Upper lobe of left lung (tissue), 6 donors: ENCODE measurements at places on chromosomes 3 and 15. TPM values are rescaled to one million over a fixed set of nuclear protein-coding genes. Genes with fewer than 3 reads are reported as not detected.

TWF2 gene
- total RNA-seq, result 79.0 TPM

GRCh38 chr3:29215948-29216347, 64.9 kb upstream of the RBMS3 start:
- DNase-seq, result no peak

DNA sequence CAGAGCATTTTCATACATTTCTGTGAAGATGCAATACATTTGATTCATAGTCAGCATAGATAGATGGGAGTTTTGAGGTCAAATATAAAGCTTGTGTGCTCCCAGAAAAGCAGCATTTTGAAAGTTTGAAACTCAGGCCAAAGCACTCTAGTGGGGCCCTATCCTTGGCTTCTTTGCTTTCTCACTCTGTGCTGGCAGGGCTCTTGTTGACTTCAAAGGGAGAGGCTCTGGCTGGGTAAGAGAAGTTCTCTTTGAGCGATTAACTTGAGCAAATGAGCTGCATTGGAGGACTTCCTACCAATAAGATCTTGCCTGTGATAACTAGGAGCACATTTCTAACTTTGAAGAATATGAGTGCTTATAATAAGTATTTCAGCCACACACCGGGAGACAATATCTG, 214.0 kb upstream of the RARB start:
- no peak for DNase-seq

EFCAB12 gene
- total RNA-seq, result 0.72 TPM

NTRK3 gene
- total RNA-seq, result 11.5 TPM

GRCh38 chr3:142898346-142899213, 9.7 kb upstream of the PCOLCE2 start:
- DNase-seq, result no peak

FSIP1 gene
- 0.98 TPM for total RNA-seq

TMEM108 gene
- 3.1 TPM for total RNA-seq

DNA sequence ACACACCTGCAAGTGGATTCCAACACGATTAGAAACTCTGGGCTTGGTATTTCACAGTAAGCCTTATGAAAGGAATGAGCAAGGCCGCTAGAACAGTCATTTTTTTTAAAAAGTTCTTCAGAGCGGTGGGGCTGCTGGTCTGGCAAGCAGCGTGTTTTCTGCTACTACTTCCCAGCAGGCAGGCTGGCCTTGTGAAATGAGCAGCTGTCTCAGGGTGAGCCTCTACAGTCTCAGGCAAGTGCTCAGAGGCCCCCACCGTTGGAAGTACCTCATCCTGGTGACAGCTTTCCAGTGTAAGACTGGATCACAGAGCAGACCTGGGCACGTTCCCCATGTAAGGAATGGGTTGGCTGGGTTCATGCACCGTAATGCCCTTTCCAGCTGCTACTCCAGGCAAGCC, 119.2 kb downstream of the LRIG1 start:
- DNase-seq, result no peak
